ENCODE measurements at places on chromosomes 7 and 10.

- no peak for DNase-seq
Observed at GRCh38 chr10:3853016-3853415, 68.0 kb upstream of the KLF6 start.

GRCh38 chr10:20237586-20237985 lies 421.4 kb downstream of the PLXDC2 start:
- no peak for DNase-seq

- DNase-seq: no peak
Observed at GRCh38 chr10:11002485-11002884, 15.2 kb upstream of the CELF2 start.

DNA sequence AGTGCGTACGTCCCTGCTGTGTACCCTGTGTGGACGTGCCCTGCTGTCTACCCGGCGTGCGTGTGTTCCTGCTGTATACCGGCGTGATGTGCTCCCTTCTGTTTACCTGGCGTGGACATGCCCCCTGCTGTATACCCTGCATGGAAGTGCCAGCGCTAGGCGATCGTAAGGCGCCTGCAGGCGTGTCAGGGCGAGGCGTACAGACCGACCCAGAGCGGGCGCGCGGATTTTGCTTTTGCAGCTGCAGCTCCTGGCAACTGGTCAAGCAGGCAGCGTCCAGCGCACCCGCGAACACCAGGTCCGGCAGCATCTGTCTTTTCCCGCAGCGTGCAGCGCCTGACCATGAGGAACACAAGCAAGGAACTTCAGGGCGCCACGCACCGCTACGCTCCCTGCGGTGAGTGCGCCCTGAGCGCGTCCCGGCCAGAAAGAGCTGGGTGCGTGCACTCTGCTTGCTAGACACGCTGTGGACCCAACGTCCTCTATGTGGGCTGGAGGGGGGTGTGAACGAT lies 680 bp downstream of the C7orf57 start:
- peak; percentile 45 for DNase-seq

- DNase-seq: no peak
Observed at GRCh38 chr7:11175371-11175770, 201.7 kb downstream of the PHF14 start.

DNA sequence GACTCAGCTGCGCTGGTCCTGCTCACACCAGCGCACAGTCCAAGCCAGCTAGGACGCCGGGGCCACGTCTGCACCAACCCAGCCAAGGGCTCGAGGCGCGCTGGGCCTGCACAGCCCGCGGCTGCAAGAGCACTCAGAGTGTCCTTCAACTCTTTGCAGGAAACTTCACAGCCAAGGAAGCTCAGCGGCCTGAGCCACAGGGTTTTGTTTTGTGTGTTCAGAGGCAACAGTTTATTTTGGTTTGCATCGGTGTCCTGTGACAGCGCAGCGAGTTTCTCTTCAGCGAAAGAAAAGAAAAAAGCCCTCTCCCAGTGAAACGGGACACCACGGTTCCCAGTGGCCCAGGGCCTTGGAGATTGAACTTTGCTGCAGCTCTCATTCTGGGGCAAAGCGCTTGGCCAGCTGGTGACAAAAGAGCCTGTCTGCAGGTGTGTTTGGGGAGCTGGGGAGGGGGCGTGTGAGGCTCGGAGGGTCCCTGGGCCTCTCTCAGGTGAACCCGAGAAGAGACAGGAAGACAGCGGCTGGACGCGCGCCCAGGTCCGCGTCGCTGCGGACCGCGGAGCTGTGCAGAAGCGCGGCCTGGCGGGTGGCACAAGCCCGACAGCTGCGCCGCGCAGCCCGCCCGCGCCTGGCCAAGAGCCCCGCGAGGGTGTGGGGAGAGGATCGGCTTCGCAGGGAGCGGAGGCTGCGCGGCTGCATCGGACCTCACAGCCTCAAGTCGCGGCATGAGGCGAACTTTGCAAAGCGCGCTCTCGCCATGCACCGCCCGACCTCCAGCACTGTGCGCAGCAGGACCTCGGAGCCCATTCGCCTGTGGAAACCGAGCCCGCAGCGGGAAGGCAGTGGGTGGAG lies 922 bp downstream of the CXCL12 start:
- DNase-seq: peak; percentile 50

- peak; percentile 58 for DNase-seq
Observed at GRCh38 chr7:135169141-135169963, 1.2 kb downstream of the CYREN start.

DNA sequence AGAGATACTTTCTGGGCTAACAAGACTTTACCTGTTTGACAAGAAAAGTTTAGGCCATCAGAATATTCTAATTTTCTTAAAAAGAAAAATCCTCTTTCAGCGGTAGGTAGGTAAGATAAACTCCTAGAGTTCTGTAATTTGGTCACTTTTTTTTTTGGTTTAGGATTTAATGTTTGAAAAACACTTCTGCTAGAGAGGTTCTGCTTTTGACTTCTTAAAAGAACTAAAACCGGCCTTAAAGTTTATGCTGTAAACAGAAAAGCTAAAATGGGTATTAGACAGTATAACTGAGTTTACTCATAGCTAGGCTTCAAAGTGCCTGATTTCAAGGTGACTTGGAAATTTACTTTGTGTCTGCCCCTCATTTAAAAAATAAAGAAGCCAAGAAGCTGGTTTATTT lies 21.7 kb upstream of the KMT2E start:
- DNase-seq: no peak

DNA sequence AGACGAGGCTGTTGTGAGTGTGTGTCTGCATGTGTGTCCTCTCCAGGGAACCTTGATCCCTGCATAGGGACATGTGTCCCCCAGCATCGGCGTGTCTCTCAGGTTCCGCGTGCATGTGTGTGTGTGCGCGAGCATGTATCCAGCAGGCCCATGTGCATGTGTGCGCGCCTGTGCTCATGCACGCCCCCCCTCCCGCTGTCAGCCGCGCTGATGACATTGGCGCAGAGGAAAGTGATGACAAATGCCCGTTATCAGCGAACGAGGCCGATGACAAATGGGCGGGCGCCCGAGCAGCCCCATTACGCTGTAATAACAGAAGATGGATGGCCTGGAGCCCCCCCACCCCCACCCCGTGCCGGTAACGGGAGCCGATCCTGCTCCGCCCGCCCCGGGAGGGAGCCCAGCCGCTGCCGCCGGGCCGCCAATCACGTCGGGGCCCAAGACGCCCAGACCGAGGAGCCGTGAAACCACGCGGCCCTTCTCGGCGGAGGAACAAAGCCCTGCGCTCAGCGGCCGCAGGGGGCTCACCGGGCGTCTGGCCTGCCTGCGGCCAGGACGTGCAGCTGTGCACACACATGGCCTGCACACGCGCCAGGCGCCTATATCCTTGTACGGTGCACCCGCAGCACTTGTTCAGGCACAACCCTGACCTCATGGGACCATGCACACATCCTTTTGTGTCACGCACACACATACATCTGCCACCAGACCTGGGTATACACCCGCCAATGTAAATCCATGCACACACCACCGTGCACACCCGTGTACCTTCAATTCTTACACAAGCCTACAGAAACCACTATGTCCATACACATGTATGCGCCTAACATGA lies 21.5 kb downstream of the POLL start:
- DNase-seq: no peak

- DNase-seq: peak; percentile 62
Observed at GRCh38 chr7:143416565-143417149, 8.0 kb upstream of the EPHA1 start.
